ENCODE measurements at places on chromosomes 12 and 14.

DNA sequence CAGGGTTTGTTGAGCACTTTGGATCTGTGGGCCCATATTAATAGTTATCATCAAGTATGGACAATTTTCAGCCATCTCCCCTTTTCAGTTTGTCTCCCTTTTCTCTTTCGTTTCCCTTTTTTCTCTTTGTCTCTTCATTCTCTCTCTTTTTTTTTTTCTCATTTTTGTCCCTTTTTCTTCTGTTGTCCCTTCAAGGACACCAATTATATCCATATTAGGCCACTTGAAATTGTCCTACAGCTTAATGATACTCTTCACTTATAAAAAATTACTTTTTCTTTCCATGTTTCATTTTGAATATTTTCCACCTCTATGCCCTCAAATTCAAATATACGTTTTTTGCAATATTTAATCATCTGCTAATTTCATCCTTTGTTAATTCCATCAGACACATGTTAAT lies 53.3 kb downstream of the MAP4K5 start:
- no peak for DNase-seq

- DNase-seq = no peak
These were observed 71.1 kb downstream of the TBC1D30 start for GRCh38 chr12:64895526-64895925.

DNA sequence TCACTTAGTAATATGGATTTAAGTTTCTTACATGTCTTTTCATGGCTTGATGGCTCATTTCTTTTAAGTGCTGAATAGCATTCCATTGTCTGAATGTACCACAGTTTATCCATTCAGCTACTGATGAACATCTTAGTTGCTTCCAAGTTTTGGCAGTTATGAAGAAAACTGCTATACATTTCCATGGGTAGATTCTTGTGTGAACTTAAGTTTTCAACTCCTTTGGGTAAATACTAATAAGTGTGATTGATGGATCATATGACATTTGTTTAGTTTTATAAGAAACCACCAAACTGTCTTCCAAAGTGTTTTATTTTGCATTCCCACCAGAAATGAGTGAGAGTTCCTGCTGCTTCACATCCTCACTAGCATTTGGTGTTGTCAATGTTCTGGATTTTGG lies 119.2 kb downstream of the NAV3 start:
- DNase-seq = no peak

DNA sequence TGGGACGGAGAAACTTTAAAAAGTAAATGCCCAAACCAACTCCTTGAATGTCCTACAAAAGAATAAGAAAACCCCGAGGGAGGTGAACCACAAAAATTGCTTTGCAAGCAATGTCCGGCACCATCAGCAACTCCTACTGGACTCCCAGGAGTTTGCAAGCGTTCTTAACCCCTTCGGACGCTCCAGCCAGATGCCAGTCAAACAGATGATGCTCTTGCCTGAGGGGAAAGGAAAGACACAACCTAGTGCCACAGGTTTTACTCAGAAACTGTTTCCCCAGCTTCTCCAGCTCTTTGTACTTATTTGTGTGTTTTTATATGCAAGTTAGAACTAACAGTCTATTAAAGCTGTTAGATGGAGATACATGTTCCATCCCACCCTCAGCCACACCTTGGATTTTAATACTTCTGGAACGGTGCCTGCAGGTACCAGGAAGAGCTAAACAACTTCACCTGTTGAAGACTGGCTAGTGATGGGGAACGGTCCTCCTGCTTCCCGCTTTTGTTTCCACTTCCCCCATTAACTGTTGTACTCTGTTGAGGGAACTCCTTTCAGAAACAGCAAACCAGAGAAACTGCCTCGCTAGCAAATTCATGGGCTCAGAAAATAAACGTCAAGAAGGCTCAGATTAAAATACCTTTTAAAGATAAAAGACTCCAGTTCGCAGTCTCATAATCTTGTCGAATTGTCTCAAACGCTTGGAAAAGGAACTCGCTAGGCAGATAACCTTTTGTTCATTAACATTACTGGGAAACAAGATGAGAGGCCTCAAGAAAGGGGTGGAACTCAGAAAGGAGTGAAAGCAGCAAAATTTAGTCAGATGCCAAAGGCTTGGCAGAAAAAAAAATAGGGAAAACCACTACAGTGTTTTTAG lies 1.1 kb upstream of the FERMT2 start:
- DNase-seq = no peak

DNA sequence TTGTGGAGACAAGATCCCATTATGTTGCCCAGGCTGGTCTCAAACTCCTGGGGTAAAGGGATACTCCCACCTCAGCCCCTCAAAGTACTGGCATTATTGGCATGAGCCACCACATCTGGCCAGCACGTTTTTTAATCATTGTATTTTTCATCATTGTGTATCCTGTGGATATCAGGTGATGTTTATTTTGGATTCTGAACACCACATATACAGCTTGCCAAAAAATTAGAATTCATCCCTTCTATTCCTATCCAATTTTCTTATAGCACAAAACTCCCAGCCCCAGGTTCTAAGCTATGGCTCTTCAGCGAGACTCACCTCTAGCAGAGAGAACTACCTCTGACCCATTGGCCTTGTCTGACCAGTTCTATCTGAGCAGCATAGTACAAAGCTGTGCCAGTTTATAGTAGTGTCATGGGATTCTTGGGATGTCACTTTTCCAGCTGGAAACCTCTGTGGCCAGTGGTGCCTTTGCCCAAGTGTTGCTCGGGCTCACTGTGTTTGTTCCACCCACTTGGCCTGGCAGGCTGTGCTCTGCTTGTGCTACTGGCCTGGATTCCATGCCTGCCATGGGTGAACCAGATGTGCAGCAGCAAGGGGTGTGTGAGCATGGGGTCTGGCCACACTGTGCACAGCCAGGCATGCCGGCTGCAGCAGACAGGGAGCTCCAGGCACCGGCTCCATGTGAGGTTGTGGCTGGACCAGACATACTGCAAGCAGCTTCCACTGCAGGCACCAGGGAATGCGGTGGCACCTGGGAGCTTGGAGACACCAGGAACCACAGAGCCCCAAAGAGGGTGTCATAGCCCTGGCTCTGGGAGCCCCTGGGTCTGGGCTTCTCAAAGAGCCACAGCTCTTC lies 37.2 kb downstream of the TIMELESS start:
- DNase-seq = no peak

DNA sequence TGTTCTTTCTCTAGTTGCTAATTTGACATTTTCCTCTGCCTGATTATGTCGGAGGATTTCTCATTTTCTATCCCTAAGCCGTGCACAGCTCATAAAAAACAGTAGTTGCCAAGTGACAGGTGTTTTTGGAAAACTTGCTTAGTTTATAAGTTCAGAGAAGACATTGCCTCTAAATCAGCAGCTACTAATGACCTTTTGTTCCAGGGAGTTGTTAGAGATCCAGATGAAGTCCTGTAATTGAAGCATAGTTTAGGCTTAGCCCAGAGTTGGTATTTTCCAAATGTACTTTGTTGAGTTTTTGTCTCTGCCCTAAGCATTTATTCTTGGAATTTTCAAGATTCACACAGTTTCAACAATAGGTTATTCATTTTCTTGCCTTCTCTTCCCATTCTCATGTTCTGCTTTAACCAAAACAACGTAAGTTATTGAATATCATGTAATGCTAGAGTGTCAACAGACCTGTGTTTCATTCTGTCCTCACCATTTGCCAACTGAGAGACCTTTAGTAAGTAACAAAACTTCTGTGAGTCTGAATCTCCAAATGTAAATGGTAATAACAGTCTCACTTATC lies 110.0 kb upstream of the SLCO1C1 start:
- no peak for DNase-seq

All from T-helper 2 cell (primary cell).